ENCODE measurements at places on chromosomes 7 and 10.

DNA sequence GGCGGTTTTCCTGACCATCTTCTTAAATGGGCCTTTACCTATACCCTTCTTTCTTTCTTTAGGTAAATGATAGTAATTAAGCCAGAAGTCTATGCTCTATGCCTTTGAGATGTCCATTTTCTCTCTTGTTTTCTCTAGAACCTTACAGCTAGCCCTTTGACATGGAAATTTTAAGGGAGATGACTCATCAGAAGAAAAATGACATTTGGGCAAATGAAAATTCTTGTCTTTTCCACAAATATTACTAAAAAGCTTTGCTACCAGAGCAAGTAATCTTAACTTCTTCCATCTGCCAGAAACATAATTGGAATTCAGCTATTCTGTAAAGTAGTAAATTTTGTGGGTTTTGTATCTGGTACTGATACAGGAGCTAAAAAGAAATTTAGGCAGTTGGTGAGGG lies 59.5 kb downstream of the CCDC3 start:
- no peak for DNase-seq

DNA sequence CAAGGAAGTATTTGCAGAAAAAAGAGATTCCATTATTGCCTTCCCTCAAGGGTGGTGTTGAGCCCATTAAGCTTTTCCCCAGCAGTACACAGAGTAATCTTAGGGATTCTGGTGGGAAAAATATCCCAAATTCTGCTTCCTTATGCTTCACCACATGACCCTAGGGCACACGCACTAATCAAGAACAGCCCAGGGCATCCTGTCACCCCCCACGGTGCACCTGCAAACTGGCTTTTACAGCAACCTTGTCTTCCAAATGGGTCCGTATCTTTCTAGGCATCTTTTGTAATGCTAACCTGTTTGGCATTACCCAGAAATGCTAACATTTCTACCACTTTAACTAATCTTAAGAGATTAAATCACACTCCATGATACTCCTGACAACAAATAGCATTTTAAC lies 926 bp upstream of the C7orf33 start:
- DNase-seq = no peak

DNA sequence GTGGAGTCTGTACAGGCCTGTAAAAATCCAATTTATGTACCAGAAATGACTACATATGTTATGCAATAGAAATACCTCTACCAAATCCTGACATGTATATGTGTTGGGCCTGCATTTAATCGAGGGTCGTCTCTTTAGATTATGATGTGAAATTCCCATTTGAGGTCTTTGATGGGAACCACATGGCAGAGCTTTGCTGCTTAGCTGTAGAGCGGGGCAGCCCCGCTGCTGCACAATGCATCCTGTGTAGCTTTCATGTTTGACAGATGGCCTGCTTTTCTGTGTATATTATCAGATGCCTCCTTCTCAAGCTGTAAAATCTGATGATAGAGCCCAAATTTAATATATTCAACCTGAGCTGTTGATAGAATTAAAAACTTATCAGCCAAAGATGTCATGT lies 65.8 kb downstream of the RAB18 start:
- no peak for DNase-seq

GRCh38 chr7:40608321-40609075 lies 473.7 kb downstream of the SUGCT start:
- no peak for DNase-seq

- no peak for DNase-seq
These were observed 161.5 kb downstream of the SEMA3D start for GRCh38 chr7:85025312-85025756.

DNA sequence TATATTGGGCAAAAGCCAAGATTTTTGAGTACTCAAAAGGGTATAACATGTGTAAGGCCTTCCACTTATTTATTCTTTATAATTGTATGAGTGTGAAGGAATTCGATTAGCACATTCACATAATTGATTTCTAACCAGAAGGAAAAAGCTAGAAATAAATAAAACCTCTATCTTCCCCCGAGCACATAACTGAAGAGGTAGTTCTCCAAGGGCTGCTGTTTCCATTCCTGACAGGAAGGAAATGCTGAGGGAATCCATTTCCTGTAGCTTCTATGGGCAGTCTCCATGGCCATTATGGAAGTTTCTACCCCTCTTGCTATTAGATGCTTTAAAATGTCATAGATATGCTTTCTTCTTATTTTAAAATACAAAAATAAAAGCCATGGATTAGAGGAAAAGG lies 70.5 kb upstream of the ABCB5 start:
- DNase-seq = no peak

DNA sequence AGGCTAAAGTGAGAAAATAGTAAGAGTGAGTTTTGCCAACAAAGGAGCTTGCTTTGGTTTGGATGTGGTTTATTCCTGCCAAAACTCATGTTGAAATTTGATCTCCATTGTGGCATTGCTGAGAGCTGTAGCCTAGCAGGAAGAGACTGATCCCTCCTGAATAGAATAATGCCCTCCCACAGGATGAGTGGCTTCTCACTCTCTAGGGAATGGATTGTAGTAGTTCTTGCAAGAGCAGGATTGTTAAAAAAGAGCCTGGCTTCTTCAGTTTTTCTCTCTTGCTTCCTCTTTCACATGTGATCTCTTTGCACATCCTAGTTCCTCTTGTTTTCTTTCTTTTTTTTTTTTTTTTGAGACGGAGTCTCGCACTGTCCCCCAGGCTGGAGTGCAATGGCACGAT lies 34.4 kb downstream of the ASAH2 start:
- no peak for DNase-seq

Data from tibial artery (tissue), 4 donors.